Neuronal stem cell (in vitro differentiated cells): ENCODE measurements at places on chromosomes 11 and 22.

DNA sequence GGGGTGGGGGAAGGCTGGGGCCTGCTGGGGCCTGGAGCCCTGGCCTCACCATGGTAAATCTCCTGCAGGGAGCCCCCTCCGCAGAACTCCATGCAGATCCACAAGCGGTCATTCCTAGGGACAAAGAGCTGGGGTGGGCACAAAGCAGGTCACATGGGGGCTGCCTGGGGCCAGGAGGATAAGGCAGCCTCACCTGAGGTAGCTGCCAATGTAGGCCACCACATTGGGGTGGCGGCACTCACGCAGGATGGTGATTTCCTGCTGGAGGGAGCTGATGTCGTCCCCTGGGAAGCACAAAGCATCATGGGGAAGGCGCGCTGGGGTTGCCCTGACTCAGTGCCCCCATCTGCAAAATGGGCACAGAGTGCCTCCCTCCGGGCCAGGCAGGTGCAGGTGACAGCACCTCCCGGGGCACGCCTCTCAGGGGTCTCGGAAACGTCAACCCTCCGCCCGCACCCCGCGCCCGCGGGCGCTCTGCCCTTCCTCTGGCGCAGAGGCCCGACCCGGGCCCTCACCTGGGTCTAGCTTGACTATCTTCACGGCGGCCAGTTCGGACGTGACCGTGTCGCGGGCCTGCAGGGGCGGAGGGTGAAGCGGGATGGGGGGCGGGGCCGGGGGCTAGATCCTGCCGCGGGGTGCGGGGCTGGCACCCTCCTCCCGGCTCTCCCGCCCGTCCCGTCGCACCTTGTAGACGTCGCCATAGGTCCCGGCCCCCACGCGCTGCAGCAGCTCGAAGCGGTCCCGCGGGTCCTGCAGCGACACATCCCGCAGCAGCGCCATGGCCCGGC, 450 bp downstream of the MAP4K2 start:
- DNase-seq: peak; percentile 37

GRCh38 chr22:42969348-42969975, 45.5 kb downstream of the PACSIN2 start:
- DNase-seq: no peak

GRCh38 chr11:46378811-46379481, 2.5 kb upstream of the MDK start:
- DNase-seq: no peak

DNA sequence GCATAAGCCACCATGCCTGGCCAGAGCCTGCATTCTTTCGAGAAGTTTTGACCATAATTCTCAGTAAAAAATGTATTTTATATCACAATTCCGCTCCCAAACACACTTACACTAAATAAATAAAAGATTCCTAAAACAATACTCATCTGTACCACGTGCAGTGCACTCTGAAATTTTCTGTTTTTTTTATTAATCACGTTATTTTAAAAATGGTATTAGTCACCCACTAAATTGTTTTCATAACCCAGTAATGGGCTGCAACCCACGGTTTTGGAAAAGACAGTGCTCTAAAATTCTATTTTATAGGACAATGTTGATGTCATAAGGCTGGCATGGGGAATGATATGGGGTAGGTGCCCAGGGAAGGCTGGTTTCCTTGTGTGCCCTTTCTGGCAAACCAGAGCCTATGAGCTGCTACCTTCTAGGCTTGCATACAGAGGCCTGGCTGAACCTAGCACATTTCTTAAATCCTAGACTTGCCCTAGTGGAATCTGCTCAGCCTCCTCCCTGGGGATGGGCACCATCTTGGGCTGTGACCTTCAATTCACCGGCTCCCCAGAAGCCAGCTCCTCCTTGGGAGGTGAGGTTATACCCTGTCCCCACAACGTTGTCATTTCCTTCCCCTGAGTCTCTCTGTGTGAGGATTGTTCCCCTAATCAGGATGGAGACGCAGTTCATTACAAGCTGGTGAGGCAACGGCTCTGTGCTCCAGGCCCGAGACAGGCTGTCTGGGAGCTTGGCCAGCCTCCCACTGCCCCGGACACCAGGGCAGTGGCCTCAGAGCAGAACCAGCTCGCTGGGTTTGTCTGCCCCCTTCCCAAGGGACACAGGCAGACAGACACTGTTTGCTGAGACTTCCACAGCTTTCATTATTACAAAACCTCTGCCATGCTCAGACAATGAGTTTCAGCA, 116.5 kb upstream of the NAV2 start:
- no peak for DNase-seq

DNA sequence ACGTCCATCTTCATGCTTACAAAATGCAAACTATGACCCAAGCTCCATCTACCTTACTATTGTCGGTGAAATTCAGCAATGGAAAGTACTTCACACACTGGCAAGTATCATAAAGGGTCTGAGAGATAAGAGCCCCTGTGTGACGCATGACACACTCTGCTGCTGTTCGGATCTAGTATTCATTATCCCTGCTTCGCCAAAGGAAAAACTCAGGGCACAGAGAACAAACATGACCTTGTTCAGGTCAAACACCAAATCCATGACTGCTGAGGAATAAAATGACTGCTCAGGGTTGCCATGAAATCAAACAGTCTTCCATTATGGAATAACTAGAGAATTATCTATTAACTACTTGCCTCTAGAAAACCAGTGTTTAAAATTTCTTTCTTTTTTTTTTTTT, 73.0 kb downstream of the MICAL3 start:
- DNase-seq: no peak

DNA sequence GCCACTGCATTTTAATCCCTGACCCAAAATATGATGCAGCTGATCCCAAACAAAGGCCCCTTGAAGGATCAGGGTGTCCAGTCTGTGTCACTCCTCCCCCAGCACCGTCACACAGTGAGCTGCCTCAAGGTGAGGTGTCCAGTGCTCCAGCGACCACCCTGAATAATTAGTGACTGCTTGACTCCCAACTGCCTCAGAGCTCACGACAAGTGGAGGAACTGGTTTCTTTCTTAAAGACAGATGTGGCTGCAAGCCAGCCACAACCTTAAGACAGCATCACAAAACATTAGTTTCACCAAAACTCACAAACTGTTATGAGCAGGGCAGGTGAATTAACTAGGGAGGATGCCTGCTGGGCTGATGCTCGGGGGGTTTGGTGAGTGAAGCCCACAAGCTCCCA, 74.6 kb downstream of the PIWIL3 start:
- DNase-seq: no peak

DNA sequence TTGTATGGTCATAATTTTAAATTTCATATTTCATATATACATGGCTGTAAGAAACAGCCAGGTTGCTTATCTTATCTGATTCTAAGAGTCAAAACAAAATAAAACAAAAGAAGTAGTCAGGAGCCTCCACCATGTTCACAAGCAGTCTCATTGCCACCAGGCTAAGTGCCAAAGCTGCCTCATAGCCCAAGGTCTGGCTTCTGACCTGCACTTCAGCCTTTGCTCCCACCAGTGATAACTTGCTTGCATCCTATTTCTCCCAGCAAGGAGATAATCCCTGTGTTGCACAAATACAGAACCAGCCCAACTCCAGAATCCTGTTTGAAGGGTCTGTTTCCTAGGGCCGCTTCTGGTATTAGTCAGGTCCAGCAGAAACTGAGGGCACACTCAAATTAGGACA, 53.9 kb upstream of the TSKU start:
- DNase-seq: no peak

GRCh38 chr11:123653827-123654565, 428 bp downstream of the SCN3B start:
- peak; percentile 67 for DNase-seq

DNA sequence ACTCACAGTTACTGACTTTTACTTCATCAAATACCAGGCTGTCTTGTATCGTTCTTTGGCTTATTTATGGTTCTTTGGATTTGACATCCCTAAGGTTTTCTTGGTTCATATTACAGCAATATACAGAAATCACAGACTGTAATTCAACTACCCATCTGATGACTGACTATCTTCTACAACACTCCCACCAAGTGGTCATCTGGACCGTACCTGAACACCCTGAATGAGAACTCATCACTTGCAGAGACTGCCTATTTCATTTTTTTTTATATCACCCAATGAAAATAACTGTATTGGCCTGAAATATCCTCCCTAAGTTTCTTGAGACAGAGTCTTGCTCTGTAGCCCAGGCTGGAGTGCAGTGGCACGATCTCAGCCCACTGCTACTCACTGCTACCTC, 9.5 kb upstream of the UPB1 start:
- DNase-seq: no peak

DNA sequence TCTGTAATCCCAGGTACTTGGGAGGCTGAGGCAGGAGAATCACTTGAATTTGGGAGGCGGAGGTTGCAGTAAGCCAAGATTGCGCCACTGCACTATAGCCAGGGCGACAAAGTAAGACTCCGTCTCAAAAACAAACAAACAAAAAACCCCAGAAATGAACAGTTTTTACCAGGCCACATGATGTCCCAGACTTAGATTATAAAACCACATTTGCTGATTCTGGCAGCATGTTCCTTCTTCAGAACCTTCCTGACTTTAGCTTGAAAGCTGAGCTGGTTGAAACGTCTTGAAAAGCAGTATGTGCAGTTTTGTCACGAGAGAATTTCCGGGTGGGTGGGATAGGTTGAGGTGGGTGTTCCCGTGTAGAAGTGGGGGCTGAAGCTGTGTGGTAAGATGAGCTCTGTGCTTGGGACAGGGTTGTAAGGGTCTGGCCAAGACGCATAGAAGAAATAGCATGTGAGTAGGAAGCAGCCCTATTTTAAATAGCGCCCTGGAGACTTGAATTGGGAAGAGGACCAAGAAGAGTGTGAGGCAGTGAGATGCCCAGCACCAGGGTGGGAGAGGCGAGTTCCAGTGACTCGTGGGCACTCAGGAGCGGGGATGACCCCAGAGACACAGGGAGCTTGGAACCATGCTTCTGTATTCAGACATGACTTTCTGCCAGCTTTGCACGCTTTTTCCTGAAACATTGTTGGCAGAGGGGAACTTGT, 7.6 kb downstream of the AP2A2 start:
- no peak for DNase-seq

- no peak for DNase-seq
Observed at GRCh38 chr11:15839061-15839460, 517.3 kb downstream of the SOX6 start.

DNA sequence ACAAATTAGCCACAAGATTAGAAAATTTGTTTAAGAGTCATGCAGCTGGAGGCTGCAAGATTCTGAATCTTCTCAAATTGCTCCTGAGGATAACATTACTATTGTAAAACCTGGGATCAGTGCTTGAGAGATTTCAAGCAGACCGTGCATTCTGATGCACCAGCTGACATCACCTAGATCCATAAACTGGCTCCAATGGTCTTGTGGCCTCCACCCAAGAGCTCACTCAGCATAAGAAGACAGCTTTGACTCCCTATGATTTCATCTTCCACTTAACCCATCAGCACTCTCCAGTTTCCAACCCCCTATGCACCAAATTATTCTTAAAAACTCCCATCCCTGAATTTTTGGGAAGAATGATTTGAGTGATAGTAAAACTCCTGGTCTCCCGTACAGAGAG, 1007.9 kb upstream of the TENM4 start:
- no peak for DNase-seq

- no peak for DNase-seq
Observed at GRCh38 chr11:66316849-66317251, at the start of gene CD248. CD248 (minus strand) TSS chr11:66317044; CDS start chr11:66317027, 17 bp downstream.

- no peak for DNase-seq
Observed at GRCh38 chr11:19420868-19421533, 180.3 kb upstream of the E2F8 start.

DNA sequence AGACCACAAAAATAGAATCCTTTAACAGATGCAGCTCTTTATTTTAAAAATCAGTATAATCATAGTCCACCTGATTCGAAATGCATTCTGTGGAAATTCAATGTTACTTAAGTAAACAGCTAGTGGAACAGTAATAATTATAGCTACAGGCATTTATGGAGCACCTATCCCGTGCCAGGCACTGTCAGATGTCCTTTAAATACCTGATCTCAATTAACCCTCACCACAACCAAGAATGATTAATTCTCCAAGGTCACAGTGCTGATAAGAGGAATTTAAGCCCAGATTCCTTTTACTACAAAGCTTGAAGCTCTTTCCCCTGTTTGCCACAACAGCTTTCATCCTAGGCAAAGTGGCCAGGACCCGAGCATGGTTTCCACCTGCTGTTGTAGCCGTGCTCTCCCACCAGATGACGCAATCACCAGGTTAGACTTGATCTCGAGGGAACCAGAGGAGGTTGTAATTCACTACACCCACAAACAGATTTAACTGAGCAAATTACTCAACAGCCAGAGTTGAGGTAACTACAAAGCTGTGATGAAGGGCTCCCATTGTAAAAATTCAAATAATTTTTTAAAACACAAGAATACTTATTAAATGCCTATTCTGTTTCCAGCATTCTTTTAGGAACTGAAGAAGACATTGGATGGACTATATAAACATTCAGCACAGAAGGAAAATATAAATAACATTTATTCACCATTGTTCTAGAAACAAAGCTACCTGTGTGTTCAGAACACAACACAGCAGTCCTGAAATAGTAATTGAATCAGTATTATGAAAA, 10.3 kb downstream of the PRDM10 start:
- no peak for DNase-seq
